ENCODE measurements at places on chromosomes 16 and 17.

- peak; percentile 40 for DNase-seq
Observed at GRCh38 chr17:45021607-45022287, 29.7 kb downstream of the DCAKD start.

DNA sequence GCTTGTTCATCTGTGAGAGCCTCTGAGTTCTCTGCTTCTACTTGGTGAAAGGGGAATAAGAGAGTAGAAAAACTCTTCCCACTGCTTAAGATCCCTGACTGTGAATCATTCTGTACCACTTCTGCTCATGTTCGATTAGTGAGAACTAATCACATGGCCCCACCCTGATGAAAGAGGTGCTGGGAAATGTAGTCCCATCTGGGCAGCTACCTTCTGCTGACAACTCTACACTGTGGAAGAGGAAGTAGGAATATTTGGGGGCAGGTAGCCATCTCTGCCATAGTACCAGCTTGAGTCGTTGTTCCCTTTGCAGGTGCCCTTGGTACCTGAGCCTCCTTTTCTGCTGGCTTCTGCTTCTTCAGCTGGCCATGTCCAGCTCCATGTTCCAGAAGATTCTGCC lies 29.9 kb downstream of the NKD1 start:
- DNase-seq = no peak

DNA sequence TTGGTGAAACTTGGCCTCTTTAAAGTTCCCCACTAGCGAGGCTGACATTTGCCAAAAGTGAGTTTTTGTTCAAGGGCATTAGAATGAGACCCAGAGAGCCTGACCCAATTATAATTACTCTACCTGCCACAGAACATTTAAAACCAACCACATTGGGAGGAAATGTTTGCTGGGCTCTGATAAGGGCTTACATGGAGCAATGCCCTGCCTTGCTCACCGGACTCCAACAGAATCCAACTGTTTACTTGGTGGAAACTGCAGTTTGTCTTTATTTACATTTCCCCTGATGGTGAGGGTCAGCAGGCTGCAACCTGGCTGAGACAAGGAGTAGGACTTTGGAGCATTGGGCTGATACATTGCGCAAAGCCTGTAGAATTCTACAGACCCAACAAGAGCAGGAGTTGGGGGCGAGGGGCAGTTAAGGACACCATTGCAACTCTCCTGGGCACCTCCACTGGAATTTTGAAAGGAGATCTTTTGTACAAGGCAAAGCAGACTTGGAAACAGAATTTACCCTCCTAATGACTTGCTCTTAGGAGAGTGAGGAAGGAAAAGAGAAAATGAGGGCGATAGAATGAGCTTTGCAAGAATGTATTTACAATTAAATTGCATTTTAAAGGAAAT lies 368.6 kb downstream of the SHISA9 start:
- no peak for DNase-seq

DNA sequence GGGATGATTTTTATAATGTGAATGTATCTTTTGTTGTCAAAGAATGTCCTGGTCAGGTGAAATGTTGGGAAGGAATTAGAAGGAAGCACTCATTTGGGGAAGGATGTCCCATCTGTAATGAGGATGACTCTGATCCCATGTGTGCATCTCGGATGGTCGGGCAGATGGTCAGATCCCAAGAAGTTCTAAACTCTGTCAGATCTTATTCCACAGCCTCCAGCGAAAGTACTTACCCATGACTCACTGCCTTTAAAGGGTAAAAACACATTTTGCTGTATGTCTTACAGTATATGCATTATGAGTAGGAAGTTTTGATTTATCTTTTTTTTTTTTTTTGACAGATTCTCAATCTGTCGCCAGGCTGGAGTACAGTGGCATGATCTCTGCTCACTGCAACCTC lies 548 bp upstream of the KRTAP4-11 start:
- DNase-seq = no peak

DNA sequence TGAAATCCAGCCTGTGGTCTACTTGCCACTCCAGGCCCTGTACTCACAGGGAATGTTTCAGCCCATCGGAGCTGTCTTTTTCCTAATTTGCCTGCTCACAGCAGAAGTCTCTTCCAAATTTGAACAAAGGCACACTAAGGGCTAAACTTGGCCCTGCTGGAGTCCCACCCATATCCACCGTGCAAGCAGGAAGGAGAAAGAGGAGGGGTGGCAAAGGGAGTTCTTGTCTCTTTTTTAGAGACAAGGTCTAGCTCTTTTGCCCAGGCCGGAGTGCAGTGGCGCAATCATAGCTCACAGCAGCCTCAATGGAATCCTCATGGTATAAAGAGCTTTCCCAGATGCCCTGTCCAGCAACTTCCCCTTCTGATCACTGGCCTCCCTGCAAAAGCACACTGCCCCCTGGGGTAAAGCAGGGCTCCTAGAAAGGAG lies 2.7 kb upstream of the PRM1 start:
- DNase-seq = no peak

DNA sequence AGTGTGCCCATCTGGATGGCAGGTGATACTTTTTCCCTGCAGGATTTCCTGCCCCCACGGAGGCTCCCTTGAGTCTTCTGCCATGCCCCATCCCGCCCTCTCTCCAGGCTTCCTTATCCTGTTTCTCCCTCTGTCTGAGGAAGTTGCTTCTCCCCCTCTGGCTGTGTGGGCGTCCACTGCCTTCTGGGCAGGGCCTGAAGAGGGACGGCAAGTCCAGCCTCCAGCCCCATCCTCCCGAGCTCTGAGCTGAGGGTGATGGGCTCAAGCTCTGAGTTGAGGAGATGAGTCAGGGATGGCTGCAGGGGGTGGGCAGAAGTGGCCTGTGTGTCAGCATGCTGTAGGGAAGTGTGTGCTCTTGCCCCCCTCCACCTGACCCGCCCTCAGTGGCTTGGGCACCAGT lies 14.2 kb upstream of the RAP1GAP2 start:
- no peak for DNase-seq

DNA sequence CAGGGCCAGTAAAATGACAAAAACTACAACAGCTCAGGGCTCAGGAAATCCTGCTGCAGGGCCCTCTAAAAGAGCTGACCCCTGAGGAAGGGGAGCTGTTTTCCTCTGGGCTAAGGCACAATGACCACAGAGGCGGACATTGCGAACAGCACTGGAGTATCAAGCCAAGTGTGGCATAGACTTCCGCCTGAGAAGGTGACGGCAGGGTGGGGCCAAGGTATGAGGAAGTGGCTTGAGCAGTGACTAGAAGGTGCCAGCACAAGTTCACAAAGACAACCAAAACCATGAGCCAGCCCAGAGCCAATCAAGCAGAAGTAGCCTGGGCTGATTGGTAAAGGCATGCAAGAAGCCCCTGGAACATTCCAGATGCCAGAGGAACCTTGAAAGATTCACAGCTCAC lies 13.9 kb downstream of the ERN2 start:
- no peak for DNase-seq

- DNase-seq = no peak
Observed at GRCh38 chr17:32833076-32833475, 43.8 kb downstream of the MYO1D start.

DNA sequence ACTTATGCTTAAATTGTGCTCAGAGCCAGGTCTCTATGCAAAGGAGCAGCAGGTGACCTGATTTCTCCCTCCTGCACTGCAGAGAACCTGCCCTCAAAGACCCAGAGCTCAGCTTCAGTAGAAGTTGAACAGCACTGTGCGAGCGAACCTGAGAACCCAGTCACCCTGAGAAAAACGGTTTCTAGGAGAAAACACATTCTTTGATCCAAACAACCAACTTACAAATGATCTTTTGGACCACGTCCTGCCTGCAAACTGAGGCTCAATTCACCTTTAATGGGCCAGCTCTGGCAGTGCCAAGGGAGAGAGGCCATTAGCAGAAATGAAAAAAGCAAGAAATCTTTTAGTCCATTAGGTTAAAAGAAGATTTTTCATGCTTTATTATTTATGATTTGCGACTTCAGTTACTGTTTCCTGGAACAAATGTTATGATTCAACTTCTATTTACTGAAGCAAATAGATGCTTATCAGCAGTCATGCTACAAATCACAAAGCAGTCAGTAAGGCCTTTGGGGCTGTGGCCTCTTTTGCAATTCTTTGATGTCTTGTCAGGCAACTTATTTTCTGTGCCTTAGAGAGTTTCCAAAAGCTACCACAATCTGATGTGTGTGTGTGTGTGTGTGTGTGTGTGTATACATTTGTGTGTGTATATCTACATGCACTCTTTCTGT lies 65.7 kb upstream of the LRRC37A3 start:
- DNase-seq = no peak

- no peak for DNase-seq
Observed at GRCh38 chr17:69250641-69251040, 22.0 kb upstream of the ABCA10 start.

DNA sequence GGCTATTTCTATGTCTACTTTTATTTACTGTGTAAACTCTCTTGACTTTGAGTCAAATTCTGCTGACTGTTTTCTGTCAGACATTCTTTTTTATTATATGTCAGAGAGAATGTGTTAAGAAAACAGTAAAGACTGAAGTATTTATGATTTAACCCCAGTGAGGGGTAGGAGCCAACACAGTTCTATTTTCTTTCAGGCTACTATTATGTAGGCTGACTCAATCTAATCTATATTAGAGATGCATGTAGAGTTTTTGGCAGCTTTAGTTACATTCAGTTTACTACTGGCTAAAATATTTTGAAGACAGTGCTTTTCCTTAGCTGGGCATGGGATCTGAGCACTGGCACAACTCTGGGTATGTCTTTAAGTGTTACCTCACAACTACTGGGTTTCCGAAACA lies 1108.0 kb downstream of the CDH11 start:
- no peak for DNase-seq

GRCh38 chr17:8522577-8522976 lies 86.9 kb downstream of the NDEL1 start:
- DNase-seq = no peak

DNA sequence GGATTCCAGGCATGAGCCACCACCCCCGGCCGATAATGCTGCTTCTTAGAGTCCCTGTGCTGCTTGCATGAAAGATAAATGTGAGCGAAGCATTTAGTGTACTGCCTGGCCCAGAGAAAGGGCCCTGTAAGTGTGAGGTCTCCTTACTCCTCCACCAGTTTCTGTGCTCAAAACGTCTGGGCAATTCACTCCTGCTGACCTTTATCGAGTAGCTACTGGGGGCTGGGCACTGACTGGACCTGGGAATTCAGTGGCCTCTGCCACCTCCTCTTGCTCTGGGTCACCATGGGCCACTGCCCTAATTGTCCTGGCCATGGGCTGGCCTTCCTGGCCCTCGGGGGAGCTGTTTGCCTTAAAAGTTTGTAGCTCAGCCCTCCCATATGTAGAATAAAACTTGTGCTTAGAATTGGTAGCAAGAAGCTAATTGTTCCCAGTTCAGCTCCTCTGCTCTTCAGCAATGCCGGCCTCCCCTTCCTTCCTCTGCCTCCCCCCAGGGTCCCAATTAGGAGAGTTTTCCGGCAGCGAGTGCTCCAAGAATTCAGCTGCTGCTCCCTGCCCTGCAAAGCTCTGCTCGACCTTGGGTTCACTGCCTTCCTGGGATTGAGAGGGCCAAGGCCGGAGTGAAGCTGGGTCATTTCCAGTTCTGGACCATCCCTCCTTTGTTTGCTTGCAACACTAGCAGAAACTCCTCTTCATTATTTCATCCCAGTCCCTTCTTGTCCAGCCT lies 98.9 kb upstream of the CDC42EP4 start:
- DNase-seq = no peak

- no peak for DNase-seq
Observed at GRCh38 chr17:40598619-40599467, 33.6 kb upstream of the CCR7 start.

GRCh38 chr17:56358651-56359050 lies 205.4 kb downstream of the ANKFN1 start:
- DNase-seq = no peak

GRCh38 chr16:82481455-82481854 lies 145.3 kb upstream of the CDH13 start:
- DNase-seq = no peak

DNA sequence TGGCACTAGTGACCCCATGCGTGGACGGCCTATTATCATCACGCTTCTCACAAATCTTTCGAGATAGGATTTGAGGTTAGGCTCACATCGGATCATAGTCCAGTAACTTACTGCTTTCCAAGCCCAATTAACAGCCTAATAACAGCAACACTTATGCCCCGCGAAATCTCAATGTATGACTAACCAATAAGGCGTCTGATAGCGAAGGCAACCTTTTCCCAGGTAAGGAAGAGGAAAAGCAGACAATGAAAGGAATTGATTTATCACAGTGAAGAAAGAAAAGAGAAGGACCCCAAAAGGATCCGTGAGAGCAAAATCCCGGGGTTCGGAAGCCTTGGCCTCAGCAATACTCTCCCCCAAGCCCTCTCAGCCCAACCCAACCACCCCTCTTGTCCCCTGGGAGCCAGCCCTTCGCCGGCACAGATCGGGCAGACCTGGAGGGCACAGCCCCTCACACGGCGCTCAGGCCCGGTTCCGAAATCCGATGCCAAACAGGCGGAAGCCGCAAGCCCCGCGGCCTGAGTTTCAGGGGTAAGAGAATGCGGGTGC lies 534 bp downstream of the GPATCH8 start:
- no peak for DNase-seq

GRCh38 chr17:57943140-57943539 lies 12.1 kb downstream of the CUEDC1 start:
- no peak for DNase-seq

DNA sequence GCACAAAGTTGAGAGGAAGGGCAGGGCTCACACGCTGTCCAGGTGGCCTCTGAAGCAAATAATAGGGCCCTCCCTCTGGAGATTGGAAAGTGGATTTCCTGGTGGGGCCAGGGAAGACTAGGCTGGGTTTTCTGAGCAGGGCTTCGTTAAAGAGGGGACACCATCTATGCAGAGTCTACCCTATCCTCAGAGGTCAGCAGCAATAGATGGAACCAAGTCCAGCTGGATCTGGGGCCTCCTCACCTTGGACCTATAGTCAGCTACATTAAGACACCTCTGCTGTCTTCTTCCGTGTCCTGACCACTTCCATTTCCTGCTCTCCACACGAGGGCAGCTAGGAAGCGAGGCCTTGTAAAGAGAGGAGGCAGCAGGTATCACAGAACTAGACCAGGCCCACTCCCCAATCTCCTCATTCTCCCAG lies 14.7 kb upstream of the ST6GALNAC1 start:
- DNase-seq = no peak

GRCh38 chr16:71846431-71846830 lies 655 bp downstream of the ATXN1L start:
- no peak for DNase-seq

DNA sequence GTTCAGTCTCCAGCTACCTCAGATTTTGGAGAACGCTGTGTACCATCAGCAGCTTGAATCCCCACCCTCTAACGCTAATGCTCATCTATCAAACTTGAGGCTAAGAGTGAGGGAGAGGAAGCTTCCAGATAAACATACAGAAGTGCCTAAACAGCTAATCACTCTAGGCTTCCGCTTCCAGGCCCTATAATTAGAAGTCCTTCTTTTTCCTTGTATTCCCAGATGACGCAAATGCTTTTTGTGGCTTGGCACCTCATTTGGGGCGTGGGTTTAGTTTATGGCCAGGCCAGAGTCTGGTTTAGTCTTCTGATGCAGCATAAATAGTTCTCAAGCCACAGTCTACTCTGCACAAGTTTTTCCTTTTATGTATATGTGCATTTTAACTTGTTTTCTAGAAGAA lies 263.4 kb downstream of the BCAS3 start:
- no peak for DNase-seq

GRCh38 chr17:81044764-81045589 lies 10.0 kb downstream of the BAIAP2 start:
- no peak for DNase-seq

GRCh38 chr16:31393056-31393455 lies at the start of gene ITGAD:
ITGAD (plus strand) TSS chr16:31393335; CDS start chr16:31393361, 26 bp downstream.
- DNase-seq = no peak

GRCh38 chr16:566475-567372 lies at the start of gene NHLRC4:
NHLRC4 (plus strand) TSS chr16:567005; CDS start chr16:568048, 1,043 bp downstream.
- no peak for DNase-seq

- no peak for DNase-seq
Observed at GRCh38 chr16:72932677-72933335, 115.1 kb downstream of the ZFHX3 start.
